ENCODE measurements at places on chromosomes 7 and 10.

DNA sequence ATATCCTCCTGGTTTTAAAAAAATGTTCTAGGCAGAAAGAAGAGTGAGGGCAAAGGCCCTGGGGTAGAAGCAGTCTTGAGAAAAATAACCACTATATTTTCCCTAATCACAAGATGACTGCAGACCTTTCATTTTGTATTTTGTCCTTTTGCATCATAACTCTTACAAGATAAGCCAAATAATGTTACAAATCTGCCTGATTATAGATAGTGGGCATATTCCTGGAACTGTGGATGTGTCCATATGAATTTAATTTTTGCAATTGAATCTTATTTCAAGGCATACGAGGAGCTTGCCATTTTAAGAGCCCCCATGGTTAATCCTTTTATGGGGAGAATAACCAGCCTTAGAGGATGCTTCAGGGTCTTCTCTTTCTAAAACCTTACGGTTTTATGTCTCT, 102.7 kb downstream of the ADRA2A start:
- no peak for DNase-seq

DNA sequence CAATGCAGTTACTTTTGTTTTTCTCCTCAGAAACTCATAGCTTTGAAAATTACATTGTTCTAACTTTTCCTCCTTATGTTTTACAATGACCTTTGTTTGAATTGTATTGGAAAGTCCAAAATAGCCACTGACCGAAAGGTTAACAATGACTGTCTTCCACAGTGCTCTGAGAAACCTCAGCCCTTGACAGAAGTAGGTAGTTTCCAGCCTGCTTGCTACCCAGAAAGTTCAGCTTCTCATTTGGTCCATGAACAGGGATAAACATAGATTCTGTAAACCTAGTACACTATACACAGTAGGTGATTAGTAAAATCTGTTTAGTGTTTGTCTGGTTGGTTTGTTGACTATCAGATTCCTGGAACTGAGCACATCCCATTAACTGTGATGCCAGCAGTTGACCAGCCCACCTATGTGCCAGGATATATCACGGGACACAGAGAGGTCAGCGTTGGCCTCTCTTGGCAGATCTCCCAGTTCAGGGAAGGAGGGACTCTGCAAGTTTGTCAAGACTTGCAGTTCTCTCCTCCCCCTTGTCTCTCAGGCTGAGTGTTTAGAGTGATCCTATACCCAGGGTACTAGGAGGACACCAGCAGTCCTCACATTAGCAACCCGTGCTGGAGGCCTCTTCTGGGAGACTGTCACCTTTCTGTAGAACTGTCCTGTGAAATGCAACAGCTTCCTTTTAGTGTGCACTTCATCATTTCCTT, 297.6 kb downstream of the ARHGAP12 start:
- no peak for DNase-seq

- no peak for DNase-seq
These were observed 60.2 kb downstream of the ZNF467 start for GRCh38 chr7:149713061-149713730.

GRCh38 chr7:28921822-28922221, 36.3 kb downstream of the TRIL start:
- DNase-seq, result peak; percentile 56

- peak; percentile 28 for DNase-seq
These were observed 302.9 kb upstream of the PODXL start for GRCh38 chr7:131859147-131859821.

DNA sequence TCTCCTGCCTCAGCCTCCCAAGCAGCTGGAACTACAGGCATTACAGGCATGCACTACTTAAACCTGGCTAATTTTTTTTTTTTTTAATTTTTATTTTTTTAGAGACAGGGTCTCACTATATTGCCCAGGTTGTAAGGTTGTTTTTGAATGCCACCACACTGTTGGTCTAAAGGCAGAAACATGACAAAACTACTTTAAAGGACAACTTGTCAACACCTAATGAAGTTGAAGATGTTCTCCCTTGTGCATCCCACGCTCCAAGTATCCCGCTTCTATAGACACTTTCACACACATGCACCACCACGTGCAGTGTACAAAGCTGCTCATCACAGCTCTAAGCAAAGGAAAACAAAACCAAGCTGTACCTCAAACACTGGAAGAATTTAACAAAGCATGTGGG, 226.4 kb downstream of the FGFR2 start:
- no peak for DNase-seq

- DNase-seq, result no peak
These were observed 86.3 kb upstream of the CAPZA2 start for GRCh38 chr7:116776046-116776445.

- DNase-seq, result no peak
These were observed 137.6 kb downstream of the ADAM12 start for GRCh38 chr10:126250527-126251310.

- DNase-seq, result peak; percentile 52
These were observed 127.8 kb downstream of the ICA1 start for GRCh38 chr7:8134089-8134733.

DNA sequence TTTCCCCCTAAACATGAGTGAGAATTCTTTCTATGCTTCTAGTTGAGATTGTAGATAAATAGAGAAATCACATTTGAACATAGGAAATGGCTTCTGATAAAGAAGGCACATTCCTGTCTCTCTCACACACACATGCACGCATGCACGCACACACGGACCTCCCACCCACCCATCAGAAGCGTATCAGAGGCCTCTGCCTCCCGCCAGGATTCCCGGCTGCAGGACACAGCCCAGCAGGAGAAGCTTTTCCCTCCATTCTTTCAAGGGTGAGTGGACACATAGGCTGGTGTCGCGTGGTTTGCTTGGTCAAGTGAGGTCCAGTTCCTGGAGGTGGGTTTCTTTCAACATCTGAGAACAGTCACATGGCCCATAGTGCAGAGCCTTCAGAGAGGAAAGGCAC, 34.2 kb downstream of the KLF6 start:
- no peak for DNase-seq
